ENCODE measurements at places on chromosomes 16 and 17.

- no peaks in the 10 kb centered on the region for H3K36me3 ChIP-seq
- no peak overlapping the region for H3K27ac ChIP-seq
- no peak for DNase-seq
- H3K4me1 ChIP-seq = peaks cover 14% of the 10 kb centered on the region
Measured at GRCh38 chr16:15435216-15435864, 952 bp downstream of the BMERB1 start.

GRCh38 chr17:79714176-79715097, 16.3 kb upstream of the ENPP7 start:
- no peak for DNase-seq
- H3K36me3 ChIP-seq = no peaks in the 10 kb centered on the region
- no peak overlapping the region for H3K4me3 ChIP-seq

DNA sequence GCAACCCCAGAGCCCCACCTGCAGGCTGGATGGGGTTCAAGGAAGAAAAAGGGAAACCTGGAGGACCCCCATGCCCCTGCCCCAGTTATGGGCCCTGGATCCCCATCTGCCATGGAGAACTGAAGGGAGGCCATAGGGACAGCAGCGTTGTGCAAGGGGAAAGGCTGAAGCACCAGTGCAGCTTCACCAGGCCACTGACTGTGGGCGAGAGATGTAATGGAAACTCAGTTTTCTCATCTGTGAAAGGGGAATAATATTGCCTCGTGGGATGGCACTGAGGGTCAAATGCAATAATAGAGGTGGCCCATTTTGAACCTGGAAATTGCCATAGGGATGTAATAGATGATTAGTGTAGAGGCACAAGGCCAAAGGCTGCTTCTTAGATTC, 9.9 kb upstream of the TSPOAP1 start:
- H3K36me3 ChIP-seq = peaks cover 70% of the 10 kb centered on the region
- no peaks in the 10 kb centered on the region for H3K27me3 ChIP-seq

DNA sequence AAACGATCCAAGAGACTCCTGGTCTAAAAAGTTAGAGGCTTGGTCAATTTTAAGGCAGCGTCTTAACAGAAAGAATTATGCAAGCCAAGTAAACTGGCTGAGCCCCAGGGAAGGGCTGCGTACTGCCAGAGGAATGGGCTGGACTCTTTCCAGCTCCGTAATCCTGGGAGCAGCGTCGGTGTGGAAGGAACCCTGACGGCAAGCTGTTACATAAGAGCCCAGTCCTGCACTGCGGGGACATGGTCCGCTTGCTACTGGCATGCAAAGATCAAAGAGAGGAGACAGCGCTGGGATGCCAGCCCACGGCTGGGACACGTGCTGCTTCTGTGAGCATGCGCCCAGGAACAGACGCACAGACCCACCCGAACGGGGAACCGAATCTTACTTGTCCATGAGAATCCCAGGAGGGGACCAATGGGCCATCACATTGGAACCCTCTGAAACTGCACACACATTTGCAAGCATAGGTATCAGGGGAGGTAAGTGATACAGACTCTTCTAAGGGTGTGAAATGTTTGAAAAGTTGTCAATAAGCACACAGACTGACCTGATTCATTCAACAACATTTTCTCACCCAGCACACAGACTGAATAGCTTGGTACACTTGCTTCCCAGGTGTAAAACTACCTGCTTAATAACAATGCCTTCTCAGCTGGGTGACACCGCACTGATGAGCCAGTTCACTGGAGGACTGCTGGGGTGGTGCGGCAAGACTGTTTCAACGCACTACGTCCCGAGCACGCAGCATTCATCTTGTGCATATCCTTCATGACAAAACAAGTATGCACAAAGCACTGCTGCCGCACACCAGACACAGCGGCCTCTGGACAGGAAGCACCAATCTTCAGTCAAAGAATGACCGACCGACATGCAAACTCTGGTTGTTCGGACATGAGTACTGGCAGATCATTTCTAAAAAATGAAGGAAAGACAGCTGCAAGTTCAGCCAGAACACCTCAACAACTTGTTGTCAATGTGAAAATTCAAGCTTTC, 94.9 kb downstream of the ANKRD11 start:
- no peaks in the 10 kb centered on the region for H3K27me3 ChIP-seq
- no peak for DNase-seq
- peaks cover 27% of the 10 kb centered on the region for H3K36me3 ChIP-seq
- no peak overlapping the region for H3K27ac ChIP-seq
- peaks cover 39% of the 10 kb centered on the region for H3K4me1 ChIP-seq

DNA sequence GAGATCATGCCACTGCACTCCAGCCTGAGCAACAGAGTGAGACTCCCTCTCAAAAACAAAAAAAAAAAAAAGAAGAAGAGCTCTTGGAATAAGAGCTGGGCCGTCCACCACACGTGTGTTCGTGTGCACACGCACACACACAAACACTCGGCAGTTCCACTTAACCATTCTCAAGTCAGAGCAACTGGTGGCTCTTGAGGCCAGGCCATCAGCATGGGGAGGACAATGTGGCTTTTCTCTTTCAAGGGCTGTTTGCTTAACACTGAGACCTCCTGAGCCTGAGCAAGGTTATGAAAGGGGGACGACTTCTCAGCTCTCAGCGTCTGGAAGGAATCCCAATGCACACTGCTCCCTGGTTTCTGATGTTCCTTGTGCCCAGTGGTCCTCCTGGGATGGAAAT, 444.9 kb downstream of the SOX9 start:
- H3K36me3 ChIP-seq = no peaks in the 10 kb centered on the region
- H3K4me3 ChIP-seq = no peak overlapping the region
- no peak overlapping the region for H3K27ac ChIP-seq
- H3K27me3 ChIP-seq = peaks cover 3% of the 10 kb centered on the region

- no peak for DNase-seq
- peak overlapping the region; percentile 0 for H3K27ac ChIP-seq
- peaks cover 2% of the 10 kb centered on the region for H3K36me3 ChIP-seq
Measured at GRCh38 chr17:36934144-36934691, 3.1 kb upstream of the LHX1 start.

DNA sequence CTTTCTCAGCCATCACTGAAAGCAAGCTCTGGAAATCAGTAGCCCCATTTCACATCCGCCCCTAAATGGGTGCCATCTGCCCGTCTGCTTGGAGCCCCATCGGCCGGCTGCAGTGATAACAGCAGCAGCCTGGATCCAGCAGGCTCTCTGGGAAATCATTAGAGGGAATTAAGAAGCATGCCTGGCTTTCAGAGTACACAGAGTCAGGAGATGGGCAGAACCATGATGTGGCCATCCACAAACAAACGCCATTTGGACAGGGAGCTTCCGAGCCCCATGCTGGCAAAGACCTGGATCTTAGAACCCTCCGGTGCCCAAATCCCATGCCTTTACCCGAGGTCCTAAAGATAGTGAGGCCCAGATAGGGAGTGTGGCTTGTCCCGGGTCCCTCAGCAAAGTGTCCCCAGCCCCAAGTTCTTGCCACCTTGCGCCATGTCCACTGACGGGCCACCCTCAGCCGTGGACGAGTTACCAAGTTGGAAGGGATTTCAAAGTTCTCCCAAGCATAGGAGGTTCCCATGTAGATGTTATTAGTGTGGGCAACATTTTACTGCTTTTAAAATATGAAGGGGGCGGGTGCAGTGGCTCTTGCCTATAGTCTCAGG, 1.0 kb upstream of the LITAF start:
- peak overlapping the region; percentile 86 for H3K4me3 ChIP-seq
- no peak for DNase-seq
- H3K27me3 ChIP-seq = peaks cover 8% of the 10 kb centered on the region
- peaks cover 33% of the 10 kb centered on the region for H3K4me1 ChIP-seq

GRCh38 chr16:4330277-4330874, 14.5 kb downstream of the GLIS2 start:
- DNase-seq = peak; percentile 79
- no peaks in the 10 kb centered on the region for H3K27me3 ChIP-seq
- no peak overlapping the region for H3K27ac ChIP-seq
- peaks cover 9% of the 10 kb centered on the region for H3K4me1 ChIP-seq
- no peaks in the 10 kb centered on the region for H3K36me3 ChIP-seq

GRCh38 chr17:58586009-58586644, 71.7 kb upstream of the MTMR4 start:
- H3K4me3 ChIP-seq = no peak overlapping the region
- no peaks in the 10 kb centered on the region for H3K4me1 ChIP-seq
- DNase-seq = no peak
- H3K27ac ChIP-seq = no peak overlapping the region
- no peaks in the 10 kb centered on the region for H3K36me3 ChIP-seq

GRCh38 chr16:23482778-23483177, 27.5 kb downstream of the GGA2 start:
- H3K4me3 ChIP-seq = no peak overlapping the region
- peak; percentile 28 for DNase-seq
- H3K27ac ChIP-seq = peak overlapping the region; percentile 62
- peaks cover 70% of the 10 kb centered on the region for H3K36me3 ChIP-seq
- H3K27me3 ChIP-seq = no peaks in the 10 kb centered on the region

DNA sequence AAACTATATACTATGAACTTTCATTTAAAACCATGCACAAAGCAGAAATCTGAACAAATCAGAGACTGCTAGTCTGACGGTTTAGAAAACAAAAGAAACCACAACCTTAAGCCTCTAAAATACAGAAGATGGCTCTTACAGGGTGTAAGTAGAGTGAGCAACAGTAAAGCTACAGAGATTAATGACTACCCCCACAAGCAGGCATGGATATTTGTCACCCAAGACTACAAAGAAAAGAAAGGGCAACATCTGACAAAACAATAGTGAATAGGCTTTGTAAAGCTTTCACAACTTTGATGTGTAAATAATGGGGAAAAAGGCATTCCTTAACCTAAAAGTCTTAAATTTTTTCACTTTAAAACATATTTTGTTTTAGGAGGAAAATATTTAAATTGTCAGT, 75.0 kb downstream of the SPAG9 start:
- H3K36me3 ChIP-seq = no peaks in the 10 kb centered on the region
- no peaks in the 10 kb centered on the region for H3K27me3 ChIP-seq
- no peaks in the 10 kb centered on the region for H3K4me1 ChIP-seq
- H3K27ac ChIP-seq = no peak overlapping the region

- H3K36me3 ChIP-seq = peaks cover 21% of the 10 kb centered on the region
- H3K4me3 ChIP-seq = no peak overlapping the region
- H3K27me3 ChIP-seq = no peaks in the 10 kb centered on the region
- H3K27ac ChIP-seq = no peak overlapping the region
Measured at GRCh38 chr17:75683583-75683982, 16.4 kb downstream of the SAP30BP start.

GRCh38 chr17:15340966-15341365, 431 bp downstream of the TEKT3 start:
- peak overlapping the region; percentile 13 for H3K4me3 ChIP-seq
- peaks cover 6% of the 10 kb centered on the region for H3K4me1 ChIP-seq
- no peak for DNase-seq
- no peak overlapping the region for H3K27ac ChIP-seq
- H3K36me3 ChIP-seq = no peaks in the 10 kb centered on the region

DNA sequence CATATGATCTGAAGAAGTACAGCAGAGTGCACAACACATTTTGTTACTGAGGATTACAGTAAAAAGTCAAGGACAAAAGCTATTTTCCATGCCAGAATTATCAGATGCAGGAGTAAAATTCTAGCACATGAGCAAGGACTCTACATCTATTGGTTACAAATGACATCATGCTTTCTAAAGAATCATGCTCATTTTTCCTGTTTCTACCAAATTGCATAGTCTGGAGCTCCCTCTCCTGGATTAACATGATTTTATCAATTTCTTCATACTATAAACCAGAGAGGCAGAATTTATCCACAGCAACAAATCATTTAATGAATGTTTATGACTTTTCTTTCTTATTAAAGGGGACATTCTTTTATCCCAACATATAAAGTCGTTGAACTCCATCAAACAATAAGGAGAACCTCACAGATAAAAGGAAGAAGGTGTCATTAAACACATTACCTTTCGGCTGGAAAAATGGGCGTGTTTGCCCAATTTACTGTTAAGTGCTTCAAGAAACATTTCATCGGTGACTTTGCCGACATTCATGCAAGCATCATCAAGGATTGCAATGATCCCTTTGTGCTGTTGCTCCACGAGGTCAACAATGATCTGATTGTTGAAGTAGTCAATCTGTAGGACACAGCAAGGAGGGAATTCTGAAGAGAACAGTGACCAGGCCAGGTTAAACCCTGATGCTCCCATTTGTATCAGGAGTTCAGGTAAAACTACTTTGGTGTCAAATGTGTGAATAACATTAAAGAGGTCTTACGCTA, 121.7 kb downstream of the MYO1D start:
- DNase-seq = no peak
- H3K4me1 ChIP-seq = peaks cover 9% of the 10 kb centered on the region
- no peak overlapping the region for H3K27ac ChIP-seq
- no peaks in the 10 kb centered on the region for H3K36me3 ChIP-seq

DNA sequence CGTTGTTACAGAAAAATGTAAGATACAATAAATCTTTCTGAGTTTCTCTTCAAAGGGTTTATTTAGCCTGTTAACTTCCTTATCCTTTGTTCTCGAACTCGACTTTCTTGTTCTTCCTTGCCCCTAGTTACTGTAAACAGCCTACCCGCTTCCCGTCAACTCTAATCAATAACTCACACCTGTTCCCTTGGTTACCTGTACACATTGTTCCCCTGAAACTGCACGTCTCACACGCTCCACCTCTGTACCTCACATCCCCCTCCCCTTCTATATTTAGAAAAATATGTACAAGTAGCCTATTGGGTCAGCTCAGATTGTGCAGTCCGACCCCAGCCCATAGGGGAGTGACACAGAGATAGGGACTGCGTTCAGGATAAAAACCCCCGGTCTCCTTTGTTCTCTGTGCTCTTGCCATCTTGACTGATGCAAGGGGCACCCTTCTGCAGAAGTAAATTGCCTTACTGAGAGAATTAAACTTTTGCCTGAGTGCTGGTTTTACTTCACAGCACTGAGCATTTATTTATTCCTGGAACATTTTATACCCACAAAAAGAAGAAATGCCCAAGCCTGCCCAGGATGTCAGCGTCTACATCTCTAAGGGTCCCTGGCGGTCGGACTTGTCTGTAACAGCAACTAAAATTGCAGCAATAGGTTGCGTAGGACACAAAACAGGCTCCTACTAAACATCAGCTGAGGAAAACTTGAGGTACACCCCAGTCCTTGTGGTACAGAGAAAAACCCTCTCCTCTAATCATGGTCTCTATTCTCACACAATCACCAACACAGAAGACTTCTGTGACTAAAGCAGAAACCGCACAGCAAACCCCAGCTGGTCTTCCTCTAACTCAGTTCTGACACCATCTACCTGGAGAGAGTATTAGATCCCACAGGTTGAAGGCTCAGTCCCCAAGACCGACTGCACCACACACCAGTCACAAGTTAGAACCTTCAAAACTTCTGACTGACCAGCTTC, 11.3 kb downstream of the WDR45B start:
- H3K4me1 ChIP-seq = peaks cover 14% of the 10 kb centered on the region
- DNase-seq = no peak
- H3K4me3 ChIP-seq = no peak overlapping the region
- H3K27ac ChIP-seq = no peak overlapping the region
- H3K36me3 ChIP-seq = peaks cover 39% of the 10 kb centered on the region

DNA sequence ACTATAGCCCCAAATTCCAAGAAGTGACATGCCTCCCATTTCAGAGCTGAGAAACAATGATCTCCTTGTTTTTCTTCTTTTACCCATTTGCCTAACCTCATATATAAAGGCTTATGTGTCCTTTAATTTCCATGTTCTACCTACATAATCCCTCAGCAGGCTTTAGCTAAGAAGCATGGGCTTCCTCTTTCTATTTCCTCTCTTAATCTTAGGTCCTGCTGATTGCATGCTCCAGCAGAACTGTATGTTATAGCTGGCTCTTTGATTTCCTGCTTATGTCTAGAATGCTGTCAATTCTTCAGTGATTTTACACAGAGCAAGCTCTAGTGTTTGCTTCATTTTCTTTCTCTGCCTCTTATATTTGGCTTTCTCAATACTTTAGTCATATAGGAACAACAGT, 151.7 kb upstream of the COX10 start:
- no peak overlapping the region for H3K27ac ChIP-seq
- H3K4me3 ChIP-seq = no peak overlapping the region
- H3K36me3 ChIP-seq = no peaks in the 10 kb centered on the region
- DNase-seq = no peak

Data from activated CD8-positive, alpha-beta T cell treated with anti-CD3 and anti-CD28 coated beads, Interleukin-2, amount 10 ng/mL, durations not matched to agents 7 days and 5 days (primary cell).